GM10248 (cell line): ENCODE measurements at places on chromosomes 5 and 9.

DNA sequence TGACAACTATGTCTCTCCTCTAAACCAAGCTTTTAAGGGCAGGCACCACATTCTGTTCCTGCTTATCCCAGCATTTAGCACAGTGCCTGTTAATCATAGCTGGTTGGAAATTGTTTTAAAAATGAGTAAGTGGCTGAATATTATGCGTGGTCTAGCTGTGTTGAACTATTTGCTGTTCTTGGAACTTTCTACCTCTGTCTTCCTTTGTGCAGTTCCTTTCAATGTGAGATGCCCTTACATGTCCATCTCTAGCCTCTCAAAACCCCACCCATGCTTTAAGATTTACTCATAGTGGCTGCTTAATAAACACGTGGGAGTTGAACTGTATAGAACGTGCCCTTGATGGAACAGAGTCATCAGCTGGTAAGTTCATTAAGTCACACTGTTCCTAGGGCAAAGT, 34.5 kb downstream of the C9orf57 start:
- no peak for DNase-seq

- no peak for DNase-seq
Observed at GRCh38 chr5:26329562-26330189, 708.7 kb downstream of the CDH9 start.

DNA sequence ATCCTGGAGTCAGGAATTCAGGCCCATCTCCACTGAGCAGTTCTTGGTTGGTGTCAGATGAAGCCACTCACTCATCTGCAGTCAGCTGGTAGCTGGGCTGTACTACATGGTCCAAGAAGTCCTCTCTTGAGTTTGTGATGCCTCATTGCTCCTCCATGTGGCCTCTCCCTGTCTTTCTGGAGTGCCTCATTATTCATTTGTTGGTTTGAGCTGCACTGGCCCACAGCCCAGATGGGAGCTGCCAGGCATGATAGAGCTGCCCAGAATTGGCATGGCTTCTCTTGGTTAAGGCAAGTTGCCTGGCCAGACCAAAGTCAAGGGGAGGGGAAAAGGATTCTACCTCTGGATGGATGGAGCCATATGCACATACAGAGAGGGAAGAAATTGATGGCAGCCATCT, 8.0 kb downstream of the PTCD2 start:
- no peak for DNase-seq

- DNase-seq: peak; percentile 4
Observed at GRCh38 chr5:178201927-178202235, 2.5 kb upstream of the HNRNPAB start.

DNA sequence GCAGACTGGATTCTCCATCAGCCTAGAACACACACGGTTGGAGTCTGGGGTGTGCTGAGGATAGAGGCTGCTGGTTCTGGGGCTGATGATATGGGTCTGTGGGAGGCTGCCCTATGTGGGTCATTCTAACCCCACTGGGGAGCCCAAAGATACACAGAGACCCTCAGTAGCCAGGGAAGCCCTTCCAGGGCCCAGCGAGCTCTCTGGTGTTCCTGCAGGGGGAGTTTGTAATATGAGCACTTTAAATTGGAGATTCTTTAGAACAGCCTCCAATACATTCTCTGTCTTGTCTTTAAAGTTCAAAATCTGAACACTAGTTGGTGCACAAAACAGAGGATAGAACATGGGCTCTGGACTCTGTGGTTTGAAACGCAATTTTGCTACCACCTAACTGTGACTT, 2.4 kb downstream of the ACTL7A start:
- DNase-seq: no peak

GRCh38 chr5:56735849-56736641, 79.3 kb upstream of the MAP3K1 start:
- DNase-seq: no peak

DNA sequence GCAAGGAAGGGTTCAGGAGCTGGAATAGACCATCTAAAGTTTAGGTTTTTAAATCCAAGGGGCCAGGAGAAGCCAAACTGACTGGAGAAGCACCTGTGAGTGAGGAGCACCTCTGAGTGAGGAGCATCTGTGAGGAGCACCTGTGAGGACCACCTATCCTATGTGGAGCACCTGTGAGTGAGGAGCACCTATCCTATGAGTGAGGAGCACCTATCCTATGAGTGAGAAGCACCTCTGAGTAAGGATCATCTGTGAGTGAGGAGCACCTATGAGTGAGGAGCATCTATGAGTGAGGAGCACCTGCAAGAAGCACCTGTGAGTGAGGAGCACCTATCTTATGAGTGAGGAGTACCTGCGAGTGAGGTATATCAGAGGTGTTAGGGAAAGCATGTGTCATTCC, 8.0 kb upstream of the OR1Q1 start:
- DNase-seq: no peak

DNA sequence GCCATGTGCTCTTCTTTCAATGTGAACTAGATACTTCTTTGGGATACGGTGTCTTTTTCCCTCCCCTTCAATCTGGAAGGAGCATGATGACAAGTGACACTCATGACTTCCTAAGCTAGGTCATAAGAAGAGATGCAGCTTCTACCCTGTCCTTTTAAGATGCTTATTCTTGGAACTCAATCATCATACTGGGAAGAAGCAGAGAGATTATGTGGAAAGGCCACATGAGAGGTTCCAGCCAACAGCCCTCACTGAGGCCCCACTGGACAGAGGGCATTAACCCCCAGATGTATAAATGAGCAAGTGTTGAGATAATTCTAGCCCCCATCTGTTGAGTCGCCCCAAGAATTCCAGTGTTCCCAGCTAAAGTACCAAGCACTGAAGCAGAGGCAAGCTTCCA, 29.3 kb upstream of the HTR4 start:
- DNase-seq: no peak

- DNase-seq: no peak
Observed at GRCh38 chr5:32536246-32536645, 49.1 kb upstream of the SUB1 start.

DNA sequence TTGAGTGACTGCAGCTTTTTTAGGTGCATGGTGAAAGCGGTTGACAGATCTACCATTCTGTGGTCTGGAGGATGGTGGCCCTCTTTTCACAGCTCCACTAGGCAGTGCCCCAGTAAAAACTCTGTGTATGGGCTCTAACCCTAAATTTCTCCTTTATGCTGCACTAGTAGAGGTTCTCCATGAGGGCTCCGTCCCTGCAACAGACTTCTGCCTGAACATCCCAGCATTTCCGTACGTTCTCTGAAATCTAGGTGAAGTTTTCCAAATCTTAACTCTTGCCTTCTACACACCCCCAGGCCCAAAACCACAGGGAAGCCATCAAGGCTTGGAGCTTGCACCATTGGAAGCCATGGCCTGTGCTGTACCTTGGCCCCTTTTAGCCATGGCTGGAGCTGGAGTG, 1898.1 kb upstream of the NUDT12 start:
- DNase-seq: no peak

DNA sequence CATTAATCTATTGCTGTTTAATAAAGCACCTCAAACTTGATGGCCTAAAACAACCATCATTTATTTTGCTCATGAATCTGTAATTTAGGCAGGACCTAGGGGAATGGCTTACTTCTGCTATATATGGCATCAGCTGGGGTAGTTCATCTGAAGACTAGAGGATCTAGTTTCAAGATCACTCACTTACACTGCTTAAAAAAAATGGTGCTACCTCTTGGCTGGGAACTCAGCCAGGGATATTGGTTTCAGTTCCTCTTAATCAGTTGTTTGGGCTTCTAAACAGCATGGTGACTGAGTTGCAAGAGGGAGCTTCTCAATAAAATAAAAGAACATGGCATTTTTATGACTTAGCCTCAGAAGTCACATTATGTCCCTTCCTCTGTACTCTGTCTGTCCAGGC, 142.0 kb downstream of the FAM114A2 start:
- DNase-seq: peak; percentile 38

GRCh38 chr9:121700165-121700831, 48.9 kb downstream of the DAB2IP start:
- DNase-seq: peak; percentile 39

GRCh38 chr5:150143350-150144245, 12.0 kb downstream of the PDGFRB start:
- DNase-seq: no peak

- no peak for DNase-seq
Observed at GRCh38 chr9:107577140-107577776, 87.7 kb upstream of the KLF4 start.

GRCh38 chr9:31005086-31005665, 1379.3 kb upstream of the ACO1 start:
- no peak for DNase-seq

DNA sequence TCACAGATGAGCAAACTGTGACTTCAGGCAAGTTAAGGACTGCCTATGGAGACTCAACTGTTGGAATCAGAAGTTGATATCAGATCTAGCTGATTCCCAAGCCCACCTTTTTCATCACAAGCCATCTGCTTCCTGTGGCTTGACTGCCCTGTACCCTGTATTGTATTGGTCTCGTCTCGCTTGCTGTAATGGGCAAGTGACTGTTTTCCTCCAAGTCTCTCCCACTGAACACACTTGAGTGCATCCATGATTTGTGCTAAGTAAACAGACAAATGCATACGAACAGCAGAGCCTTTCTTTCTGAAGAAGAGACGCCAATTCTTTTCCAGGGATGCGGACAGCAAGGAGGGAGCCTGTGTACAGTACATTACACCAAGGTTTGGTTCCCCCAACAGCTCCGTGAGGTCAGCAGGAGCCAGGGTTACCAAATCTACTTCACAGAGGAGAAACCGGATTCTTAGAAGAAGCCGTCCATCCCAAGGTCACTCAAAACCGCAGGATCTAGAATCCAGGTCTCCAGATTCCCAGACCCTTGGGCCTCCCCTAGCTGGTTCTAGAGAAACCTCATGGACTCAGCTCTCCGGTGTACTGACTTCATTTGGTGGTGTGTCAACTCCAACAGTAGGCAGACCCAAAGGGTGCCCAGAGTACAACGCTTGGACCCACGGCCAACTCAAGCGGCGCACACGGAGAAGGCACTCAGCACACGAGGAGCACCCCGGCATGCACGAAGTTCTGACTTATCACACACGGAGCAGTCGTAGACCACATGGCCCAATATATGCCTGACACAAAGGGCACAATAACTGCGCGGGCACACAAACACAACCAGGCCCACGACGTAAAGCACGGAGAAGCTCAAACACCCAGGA, 1.1 kb downstream of the BAG1 start:
- DNase-seq: no peak

DNA sequence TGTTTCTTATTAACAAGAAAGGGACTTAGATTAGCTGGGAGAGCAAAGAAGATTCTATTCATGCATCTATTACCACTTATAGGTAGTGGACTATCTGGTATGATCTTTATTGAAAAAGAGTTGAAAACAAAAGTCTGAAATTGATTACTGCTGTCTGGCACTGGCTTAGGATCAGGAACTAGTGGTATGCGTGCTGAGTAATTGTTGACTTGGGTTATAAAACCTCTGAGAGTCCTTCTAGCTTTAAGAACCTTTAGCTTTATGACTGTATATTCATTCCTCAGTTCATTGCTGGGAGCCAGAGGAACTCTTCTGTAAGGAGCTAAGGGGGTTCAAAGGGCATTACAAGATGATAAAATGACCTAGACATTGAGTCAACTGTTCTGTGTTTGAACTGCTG, 7.6 kb downstream of the SLC1A1 start:
- no peak for DNase-seq

DNA sequence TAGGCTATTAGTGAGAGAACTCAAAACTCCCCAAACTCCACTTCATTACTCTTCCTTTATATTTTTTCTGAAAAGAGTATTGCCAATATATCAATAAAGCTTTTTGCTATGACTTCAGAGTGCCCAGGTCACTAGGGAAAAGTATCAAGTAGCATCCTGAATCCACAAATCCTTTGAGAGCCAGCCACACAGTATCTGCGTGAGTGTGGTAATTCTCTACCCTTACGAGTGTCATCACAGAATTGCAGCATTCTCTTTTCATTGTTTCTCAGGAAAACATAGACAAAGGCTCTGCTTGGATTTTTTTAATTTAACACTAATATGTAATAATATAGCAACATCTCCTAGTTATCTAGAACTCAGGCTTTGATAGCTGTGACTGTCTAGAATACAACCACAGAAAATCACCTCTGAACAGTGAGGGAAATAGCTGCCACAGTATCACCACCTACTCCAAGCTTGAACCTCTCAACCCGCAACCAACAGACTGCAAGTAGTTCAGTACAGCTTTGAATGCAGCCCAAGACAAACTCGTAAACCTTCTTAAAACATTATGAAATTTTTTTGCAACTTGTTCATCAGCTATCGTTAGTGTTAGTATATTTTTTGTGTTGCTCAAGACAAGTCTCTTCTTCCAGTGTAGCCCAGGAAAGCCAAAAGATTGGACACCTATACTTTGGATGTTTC, 79.3 kb upstream of the CCDC152 start:
- no peak for DNase-seq

GRCh38 chr5:117740268-117740667, 1165.6 kb upstream of the SEMA6A start:
- no peak for DNase-seq

DNA sequence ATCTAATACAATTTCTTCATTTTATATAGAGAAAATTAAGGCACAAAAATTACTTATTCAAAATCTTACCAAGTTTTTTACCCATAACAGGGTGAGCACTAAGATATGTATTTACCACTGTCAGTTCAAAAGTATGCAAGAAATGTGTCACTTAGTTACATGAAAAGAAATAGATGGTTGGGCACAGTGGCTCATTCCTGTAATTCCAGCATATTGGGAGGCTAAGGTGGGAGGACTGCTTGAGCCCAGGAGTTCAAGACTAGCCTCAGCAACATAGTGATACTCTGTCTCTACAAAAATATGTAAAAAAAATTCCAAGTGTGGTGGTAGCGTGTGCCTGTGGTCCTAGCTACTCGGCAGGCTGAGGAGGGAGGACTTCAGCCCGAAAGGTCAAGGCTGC, 19.4 kb downstream of the YIPF5 start:
- DNase-seq: no peak

GRCh38 chr5:78972654-78973428, 12.3 kb downstream of the ARSB start:
- no peak for DNase-seq

DNA sequence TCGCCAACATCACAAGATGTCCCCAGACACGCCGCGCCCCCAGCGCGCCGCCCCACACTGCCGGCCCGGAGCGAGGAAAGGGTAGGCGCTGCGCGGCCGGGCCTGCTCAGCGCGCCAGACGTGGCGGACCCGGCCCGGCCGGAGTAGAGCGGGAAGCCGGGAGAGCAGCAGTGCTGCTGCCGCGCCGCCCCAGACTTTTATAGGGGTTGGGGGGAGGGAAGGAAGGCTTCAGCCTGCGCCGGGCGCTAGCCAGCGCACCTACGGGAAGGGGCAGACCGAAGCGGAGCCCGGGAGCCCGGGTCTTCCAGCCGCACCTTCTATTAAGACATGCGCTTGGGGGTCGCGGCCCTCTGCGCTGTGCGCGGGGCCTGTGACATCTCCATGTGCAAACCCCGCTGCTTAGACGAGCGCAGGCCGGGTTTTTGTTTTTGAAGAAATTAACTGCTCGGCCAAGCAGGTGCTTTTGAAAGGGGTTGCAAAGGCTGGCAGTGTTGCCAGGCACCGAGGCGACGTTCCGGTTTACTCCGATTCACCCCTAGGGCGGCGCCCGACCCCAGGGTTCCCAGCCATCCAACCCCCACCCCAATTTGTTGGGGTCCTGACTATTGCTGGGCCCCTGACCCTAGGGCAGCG, 353 bp upstream of the PAX5 start:
- DNase-seq: peak; percentile 75
